ENCODE measurements at places on chromosomes 5 and 9.
A peak's percentile ranks its signal among the peaks of the same experiment; 100 is the strongest.

- DNase-seq = peak; percentile 53
These were observed 232.4 kb downstream of the ESM1 start for GRCh38 chr5:54753034-54753433.

DNA sequence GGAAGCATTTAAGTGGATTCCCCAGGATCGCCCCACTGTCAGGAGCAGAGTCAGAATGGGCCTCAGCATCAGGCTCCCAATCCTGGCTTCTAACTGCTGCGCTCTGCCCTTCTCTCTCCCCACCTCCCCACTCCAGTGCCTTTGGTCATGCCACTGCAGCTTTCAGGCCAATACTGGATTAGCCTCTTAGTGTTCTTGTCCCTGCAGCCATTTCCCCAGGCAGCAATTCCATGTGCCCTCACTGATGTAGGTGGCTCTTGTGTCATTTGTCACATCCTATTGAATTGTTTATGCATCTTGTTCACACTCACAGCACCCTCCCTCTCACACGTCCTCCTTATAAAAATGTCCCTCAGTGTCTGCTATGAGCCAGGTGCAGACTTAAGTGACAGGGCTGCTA is 544.2 kb upstream of the DAP start:
- DNase-seq = no peak

- DNase-seq = no peak
These were observed 192.9 kb upstream of the RAD23B start for GRCh38 chr9:107090218-107090617.

- DNase-seq = no peak
These were observed 100.2 kb downstream of the SLC25A46 start for GRCh38 chr5:110838961-110839360.

DNA sequence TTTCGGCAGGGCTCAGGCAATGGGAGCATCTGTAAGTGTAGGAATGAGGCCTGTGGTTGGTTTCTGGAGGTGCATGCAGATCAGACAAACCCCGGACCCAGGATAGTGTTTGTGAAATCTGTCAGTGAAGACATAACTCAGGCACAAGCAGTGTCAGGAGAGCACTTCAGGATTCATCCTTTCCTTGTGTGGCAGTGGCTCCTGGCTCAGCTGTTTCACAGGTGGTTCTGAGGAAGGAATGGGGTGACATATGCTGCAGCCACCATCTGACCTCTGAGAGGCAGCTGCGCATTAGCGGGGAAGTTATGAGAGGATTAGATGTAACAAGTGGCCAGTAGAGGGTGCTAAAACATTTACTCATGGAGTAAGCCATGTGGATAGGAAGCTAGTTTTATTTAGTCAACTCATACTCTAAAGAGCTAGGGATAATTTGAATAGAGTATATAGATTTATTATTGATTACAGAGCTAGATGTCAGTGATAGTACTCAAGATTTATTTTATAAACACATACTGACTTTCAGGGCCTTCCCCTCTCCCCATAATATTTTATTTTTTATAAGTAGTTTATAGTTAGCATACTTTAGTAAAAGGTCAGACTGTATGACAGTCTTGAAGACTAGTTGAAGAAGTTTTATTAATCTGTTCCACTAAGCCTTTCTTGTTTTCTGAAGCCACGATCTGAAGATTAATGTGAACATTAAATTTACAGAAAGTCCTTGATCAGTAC is 28.4 kb downstream of the NNT start:
- peak; percentile 52 for DNase-seq

DNA sequence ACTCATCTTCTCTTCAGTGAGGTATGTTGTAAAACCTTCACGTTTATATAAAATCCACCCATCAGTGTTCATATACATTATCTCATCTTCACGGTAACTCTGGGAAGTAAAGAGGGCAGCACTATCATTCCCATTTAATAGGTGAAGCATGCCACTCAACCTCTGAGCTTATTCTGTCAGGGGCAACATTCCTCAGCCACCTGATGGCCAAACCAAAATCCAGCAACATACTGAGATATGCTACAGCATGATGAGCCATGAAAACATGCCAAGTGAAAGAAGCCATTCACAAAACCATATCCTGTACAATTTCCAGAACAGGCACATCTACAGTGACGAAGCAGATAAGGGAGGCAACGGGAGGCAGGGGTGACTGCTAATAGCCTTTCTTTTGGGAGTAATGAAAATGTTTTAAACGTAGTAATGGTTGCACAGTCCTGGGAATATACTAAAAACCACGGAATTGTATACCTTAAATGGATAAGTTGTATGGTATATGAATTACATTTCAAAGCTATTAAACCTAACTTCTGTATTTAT is 167.4 kb downstream of the TSSK1B start:
- no peak for DNase-seq

DNA sequence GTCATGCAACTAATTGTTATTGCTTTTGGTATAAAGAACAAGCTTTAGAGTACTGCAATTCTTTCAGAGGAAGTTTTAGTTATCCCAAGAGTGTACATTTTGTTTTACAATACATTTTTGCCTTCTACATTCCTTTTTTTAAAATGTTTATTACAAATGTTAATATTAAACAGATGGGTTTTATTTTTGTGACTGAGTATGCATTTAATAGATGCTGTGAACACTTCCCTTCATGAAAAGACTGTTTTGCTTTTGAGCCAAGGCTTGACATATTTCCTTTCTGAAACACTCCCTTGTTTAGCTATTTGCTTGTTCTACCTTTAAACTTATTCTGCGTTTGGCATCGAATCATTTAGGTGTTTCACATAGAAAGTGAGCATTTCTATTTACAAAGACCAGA is 14.8 kb upstream of the ZNF474 start:
- no peak for DNase-seq

DNA sequence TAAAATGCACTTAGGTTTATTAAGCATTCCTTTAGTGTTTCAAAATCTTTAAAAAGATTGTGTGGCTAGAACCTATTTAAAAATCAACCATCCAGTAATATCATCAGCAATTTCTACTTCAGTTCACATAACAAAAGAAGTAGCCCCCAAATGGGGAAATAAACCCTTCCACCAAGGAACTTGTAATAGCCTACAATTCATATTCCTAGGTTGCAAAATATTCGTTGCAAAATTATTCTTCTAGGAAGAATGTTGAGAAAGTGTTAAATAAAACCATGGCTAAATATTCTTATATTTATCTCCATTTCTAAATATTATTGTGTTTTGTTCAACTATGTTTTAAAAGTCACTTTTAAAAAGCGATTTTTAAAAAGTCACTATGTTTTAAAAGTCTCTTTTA is 177.9 kb upstream of the PRLR start:
- DNase-seq = no peak

GRCh38 chr5:96657068-96657467 is 5.1 kb upstream of the CAST start:
- DNase-seq = peak; percentile 94

GRCh38 chr9:133977421-133978201 is 14.5 kb downstream of the VAV2 start:
- DNase-seq = no peak

DNA sequence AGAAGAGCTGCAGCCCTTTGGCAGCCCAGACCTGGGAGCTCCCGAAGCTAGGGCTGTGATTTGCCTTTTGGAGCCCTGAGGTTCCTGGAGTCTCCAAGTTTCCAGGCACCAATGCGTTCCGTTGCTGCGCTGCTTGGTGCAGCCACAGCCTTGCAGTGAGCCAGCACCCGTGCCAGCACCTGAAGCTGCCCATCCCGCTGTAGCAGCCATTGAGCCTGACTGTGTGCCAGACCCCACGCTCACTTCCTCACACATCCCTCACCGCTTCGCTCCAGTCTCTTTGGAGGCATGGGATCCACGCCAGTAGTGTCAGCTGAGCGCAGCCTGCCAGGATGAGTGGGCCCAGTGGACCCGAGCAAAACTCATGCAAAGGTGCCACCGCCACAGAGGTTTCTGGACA is 22.5 kb upstream of the C9orf72 start:
- DNase-seq = no peak

- no peak for DNase-seq
These were observed at the start of gene BTNL3 for GRCh38 chr5:180988592-180988991. Gene BTNL3 (plus strand): TSS chr5:180988846. CDS start chr5:180989029, 183 bp downstream.

DNA sequence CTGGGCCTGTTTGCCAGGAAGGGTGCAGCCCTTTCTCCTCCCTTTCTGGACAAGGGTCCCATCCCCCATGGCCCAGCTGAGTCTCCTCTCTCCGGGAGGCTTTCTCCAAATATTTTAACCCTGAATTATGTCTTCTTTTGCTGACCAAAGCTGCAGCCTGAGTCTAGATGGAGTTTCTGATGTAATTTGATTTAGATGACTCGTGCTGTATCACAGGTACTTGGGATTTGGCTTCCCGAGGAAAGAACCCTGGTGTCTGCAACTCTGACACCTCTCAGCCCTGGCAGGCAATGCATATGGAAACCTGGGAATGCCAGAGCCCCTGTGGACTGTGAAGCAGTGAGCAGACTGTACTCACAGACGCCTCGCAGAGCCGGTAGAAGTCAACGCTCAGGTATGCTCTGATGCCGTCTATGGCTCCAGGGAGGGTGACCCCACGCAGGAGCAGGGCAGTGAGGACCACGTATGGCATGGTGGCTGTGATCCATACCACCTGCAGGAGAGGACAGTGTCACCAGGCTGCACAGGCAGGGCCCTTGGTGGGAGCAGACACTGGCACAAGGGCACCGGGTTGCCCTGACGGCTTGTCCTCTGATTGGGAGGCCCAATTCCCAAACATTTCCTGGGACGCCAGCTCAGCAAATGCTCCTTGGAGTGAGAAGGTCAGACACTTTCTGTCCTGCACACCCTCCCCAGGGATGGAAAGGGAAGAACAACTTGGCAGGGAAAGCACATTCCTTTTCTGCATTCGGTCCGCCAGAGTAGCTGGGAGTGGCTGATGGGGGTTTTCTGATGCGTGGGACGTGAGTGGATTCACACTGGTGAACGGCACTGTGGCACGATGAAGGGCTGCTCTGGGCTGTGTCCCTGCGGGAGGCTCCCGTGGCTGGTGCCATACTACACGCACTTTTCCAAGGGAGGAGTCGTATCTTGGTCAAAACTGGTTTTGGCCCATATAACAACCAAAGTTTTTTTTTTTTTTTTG is 24.7 kb downstream of the SLC6A3 start:
- DNase-seq = no peak

DNA sequence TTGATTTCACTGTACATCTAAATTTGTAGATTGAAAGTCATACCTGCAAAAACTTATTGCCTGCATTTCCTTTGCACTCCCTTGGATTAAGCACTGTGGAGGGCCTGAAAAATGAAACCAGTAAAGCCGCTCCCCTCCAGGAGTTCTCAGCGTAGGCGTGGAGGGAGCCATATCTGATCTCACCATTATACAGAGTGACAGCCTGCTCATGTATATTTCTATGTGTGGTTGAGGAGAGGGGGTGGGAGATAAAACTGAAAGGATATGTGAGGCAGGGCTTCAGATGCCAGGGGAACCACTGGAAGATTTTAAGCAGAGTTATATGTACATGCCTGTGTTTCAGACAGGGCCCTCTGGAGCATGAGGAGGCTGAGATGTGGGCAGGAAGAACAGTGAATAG is 303.0 kb downstream of the MSX2 start:
- no peak for DNase-seq

DNA sequence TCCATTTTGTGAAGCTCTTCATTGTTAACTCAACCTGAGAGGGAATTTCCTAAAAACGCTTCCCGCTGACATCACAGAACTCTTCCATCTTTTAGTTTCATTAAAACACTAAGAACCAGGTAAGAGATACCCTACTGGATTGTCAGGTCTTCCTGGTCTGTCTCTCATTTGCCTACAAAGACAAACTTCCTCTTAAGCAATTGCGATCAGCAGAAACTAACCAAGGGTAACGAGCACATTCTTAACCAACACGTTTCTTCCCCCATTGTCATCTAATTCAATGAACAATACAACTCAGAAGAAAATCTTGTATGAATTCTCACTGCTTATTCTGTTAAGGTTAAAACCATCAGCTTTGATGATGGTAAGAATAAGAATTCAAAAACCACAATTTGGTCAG is 6.6 kb downstream of the FBXW11 start:
- peak; percentile 39 for DNase-seq

DNA sequence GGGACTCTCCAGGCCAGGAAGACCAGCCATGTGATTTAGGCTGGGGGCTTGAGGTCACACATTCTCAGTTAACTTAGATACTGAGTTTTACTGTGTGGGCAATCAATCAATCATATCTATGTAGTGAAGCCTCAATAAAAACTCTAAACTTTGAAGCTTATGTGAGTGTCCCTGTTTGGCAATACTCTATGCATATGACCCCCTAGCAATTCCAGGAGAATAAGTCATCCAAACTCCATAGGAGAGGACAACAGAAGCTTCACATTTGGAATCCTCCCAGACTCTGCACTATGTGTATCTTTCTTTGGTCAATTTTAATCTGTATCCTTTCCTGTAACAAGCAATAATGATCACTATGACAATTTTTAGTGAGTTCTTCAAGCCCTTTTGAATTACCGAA is 216.8 kb upstream of the RGMB start:
- no peak for DNase-seq

DNA sequence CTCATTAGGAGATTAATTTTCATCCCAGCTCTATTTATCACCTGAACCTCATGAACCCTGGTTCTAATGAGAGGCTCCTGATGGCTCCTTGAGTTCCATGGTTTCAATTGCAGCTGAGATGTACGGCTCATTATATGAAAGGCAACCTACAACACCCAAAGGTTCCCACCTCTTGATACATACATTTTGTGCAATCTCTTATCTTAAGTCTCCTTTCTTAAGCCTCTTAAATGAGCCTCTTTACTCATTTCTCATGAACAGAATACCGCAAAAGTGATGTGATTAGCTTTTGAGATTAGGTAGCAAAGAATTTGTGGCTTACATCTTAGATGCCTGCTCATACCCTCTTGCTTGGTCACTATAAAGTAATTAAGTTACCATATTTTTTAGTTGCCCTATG is 1964.0 kb upstream of the CDH6 start:
- DNase-seq = no peak

DNA sequence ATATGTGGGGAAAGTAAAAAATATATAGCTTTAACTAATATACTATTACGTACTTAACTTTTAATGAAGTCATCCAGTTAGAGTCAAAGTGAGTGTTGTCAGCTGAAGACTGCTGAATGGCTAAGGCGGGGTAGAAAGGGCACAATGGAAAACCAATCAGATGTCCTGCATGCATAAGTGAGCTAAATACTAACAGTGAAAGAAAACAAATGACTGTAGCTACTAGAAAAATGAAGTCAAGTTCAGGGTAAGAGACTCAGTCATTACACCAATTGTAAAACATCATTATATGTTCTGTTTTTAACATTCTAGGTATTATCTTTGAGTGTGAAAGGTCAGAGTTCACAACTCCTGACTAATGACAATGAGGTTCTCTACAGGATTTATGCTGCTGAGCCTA is 295.2 kb downstream of the ADGRV1 start:
- no peak for DNase-seq

- no peak for DNase-seq
These were observed 45.3 kb downstream of the ZCCHC7 start for GRCh38 chr9:37165644-37166043.

- DNase-seq = no peak
These were observed 46.1 kb upstream of the RAI14 start for GRCh38 chr5:34609951-34610441.

- DNase-seq = no peak
These were observed 3.5 kb upstream of the SLC38A9 start for GRCh38 chr5:55715519-55716078.

Data from CD14-positive monocyte (primary cell).